ENCODE measurements at places on chromosomes 6 and 20.

GRCh38 chr6:164078532-164079274, 664.2 kb downstream of the QKI start:
- DNase-seq: no peak

DNA sequence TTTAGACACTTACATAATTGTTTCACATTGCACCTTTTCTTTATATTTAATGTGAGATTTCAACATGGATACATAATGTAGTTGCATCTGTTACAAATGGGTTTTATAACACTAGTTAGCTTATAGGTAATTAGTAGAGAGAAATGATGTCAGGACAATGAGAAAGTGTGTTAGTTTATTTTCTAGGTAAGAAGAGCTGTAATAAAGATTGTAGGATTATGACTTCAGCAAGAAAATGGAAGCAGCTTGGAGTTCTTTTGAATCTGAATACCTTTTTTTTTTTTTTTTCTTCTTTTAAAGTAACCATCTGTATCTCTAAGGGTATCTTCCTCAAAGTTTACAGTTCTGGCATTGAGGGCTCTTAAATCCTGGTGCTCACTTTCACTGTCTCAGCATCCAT, 35.3 kb downstream of the CD2AP start:
- DNase-seq: no peak

GRCh38 chr6:36700831-36701230, 3.2 kb downstream of the RAB44 start:
- no peak for DNase-seq

DNA sequence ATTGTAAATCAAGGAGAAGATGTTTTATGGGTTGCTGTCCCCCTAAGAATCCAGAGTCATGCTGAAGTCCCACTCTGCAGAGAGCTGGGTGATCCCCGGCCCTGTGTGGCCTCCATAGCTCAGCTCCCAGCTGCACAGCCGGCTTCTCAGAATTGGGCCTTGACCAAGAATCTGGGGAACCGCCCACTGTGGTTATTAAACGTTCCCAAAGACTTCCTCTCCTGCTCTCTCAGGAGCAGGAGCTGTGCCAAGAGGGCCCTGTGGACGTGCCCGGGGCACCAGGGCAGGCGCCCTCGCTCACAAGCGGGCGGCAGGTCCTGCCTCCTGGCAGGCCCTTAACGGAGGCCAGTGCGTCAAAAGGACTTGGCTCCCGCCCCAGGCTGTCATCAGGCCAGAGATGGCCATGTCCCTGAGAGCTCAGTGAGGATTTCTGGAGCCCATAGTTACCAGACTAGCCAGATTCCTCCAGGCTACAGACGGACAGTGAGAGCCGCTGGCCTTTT, 30.4 kb downstream of the ZC3H12D start:
- peak; percentile 97 for DNase-seq

DNA sequence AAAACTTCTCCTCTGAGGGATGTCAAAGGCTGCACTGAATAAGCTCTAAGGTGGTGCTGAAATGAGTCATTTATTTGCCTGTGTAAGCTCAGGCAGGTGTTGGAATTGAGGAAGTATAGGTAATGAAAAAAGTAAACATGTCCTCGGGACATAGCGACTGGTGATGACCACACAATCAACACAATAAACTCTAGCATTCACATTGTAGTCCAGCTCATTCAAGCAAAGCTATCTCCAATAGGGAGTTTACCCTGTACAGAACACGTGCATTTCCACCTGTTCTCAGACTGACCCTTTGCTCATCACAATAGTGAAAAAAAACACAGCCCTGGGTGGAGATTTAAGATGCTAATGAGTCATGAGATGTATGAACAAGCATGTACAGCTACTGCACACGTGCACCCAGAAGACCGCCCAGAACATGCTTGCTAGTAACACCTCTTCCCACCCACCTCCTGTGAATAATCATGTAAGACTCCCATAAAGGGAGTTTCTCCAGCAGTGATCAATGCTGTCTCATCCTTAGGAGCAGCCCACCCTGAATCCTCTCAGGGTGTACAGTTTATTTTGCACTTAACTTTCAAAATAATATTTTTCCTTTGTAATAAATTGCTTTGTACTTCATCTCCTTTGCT, 33.0 kb upstream of the POU5F1 start:
- DNase-seq: peak; percentile 55

- DNase-seq: no peak
Measured at GRCh38 chr6:41523915-41524633, 22.1 kb upstream of the FOXP4 start.

GRCh38 chr20:50189681-50190250, 864 bp upstream of the CEBPB start:
- DNase-seq: peak; percentile 51

DNA sequence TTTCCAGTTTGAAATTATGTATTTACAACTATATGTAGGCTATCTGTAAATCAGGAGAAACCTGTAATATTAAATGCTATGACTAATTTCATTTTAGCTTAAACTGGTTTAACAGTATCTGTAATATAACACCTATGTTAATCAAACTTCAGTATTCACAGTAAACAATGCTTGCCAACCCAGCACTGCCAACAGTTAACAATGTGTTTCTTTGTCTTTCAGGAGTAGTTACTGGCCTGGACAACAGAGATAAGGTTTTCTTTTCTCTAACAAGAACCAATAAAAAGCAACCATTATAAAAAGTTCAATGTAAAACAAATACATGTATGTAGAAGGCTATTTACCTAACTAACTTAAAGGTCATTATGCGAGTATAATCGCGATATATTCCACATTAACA, 158.8 kb downstream of the CDK19 start:
- DNase-seq: no peak

DNA sequence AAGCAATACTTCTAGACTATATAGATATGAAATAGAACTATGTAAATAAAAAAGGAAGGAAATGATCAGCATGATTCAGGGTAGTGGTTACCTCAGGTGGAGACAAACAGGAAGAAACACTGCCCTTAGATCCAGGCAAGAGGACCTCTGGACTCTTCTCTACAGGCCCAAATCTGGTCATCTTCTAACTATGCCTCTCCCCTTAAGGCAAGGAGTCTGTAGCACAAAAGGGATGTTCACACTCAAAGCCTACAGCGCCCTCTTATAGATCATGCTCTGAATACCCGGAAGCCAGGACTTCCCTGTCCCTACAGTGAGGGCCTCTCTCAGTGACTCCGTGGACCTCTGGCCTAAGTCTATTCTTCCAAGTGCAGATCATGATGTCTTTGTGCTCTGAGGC, 30.4 kb upstream of the HIVEP2 start:
- no peak for DNase-seq

- DNase-seq: peak; percentile 87
Measured at GRCh38 chr6:26571592-26572296, 25.0 kb upstream of the ABT1 start.
